ENCODE measurements at places on chromosomes 6 and 20. TPM values are rescaled to one million over a fixed set of nuclear protein-coding genes. Genes with fewer than 3 reads are reported as not detected.

The ENPP5 gene
- 9.6 TPM for total RNA-seq

DNA sequence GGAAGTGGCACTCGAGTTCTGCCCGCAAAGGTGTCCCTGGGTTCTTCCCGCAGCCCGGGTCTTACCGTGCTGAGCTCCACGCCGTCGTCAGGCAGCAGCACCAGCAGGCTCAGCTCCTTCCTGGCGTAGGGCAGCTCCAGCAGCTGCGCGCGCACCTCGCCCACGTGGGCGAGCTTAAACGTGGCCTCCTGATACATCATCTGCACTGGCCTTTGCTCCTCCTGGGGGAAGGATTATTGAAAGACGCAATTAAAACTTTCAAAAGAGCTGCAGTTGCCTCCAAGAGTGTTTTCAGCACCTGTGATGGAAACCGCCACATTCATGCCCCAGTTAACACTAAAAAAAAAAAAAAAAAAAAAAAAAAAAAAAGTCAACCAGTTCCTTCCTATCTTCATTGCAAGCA lies 11.3 kb downstream of the SERPINB9 start:
- H3K27me3 ChIP-seq: no peaks in the 10 kb centered on the region
- no peak overlapping the region for H3K4me3 ChIP-seq
- peak overlapping the region; percentile 63 for H3K27ac ChIP-seq
- peak; percentile 89 for DNase-seq
- peaks cover 10% of the 10 kb centered on the region for H3K4me1 ChIP-seq
- H3K36me3 ChIP-seq: peaks cover 84% of the 10 kb centered on the region

GRCh38 chr6:163338671-163339405 lies 75.7 kb upstream of the QKI start:
- DNase-seq: no peak
- no peak overlapping the region for H3K27ac ChIP-seq
- H3K4me3 ChIP-seq: no peak overlapping the region
- no peaks in the 10 kb centered on the region for H3K27me3 ChIP-seq

GRCh38 chr20:57104651-57105204 lies 161.7 kb downstream of the BMP7 start:
- no peak for DNase-seq
- H3K27ac ChIP-seq: no peak overlapping the region
- H3K4me3 ChIP-seq: no peak overlapping the region
- no peaks in the 10 kb centered on the region for H3K4me1 ChIP-seq
- H3K36me3 ChIP-seq: no peaks in the 10 kb centered on the region

All from natural killer cell (primary cell).